ENCODE measurements at places on chromosomes 7 and 10. TPM values are rescaled to one million over a fixed set of nuclear protein-coding genes. Genes with fewer than 3 reads are reported as not detected.

GRCh38 chr7:129690701-129691100 lies 79.2 kb downstream of the NRF1 start:
- peaks cover 24% of the 10 kb centered on the region for H3K36me3 ChIP-seq
- peaks cover 5% of the 10 kb centered on the region for H3K4me1 ChIP-seq
- no peak overlapping the region for H3K27ac ChIP-seq
- no peak for DNase-seq
- no peaks in the 10 kb centered on the region for H3K27me3 ChIP-seq

- peaks cover 44% of the 10 kb centered on the region for H3K4me1 ChIP-seq
- H3K27me3 ChIP-seq: no peaks in the 10 kb centered on the region
- H3K36me3 ChIP-seq: peaks cover 41% of the 10 kb centered on the region
These were observed 41.5 kb downstream of the CDK6 start for GRCh38 chr7:92794831-92795230.

- no peak for DNase-seq
- H3K27me3 ChIP-seq: peaks cover 18% of the 10 kb centered on the region
- H3K27ac ChIP-seq: no peak overlapping the region
- no peak overlapping the region for H3K4me3 ChIP-seq
These were observed 98.5 kb downstream of the CHN2 start for GRCh38 chr7:29292886-29293658.

DNA sequence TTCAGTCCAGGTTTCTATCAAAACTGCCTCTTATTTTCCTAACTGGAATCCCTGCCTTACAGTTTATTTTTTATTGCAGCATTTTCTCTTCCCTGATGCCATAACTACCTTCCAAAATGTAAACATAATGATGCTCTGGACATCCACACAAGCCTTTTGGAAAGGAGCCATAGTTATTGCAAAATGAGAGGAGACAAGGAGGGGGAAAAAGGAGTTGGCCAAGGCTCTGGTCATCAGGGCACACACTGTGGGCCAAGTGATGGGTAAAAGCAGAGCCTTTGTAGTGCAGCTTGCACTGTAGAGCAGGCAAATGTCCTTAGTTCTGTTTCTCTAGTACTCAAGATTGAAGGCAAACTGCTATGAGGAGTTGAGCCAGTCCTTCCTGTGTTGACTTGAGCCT lies 289.3 kb upstream of the MTPN start:
- no peak overlapping the region for H3K4me3 ChIP-seq
- no peaks in the 10 kb centered on the region for H3K4me1 ChIP-seq
- H3K27ac ChIP-seq: no peak overlapping the region
- H3K27me3 ChIP-seq: no peaks in the 10 kb centered on the region
- no peak for DNase-seq

DNA sequence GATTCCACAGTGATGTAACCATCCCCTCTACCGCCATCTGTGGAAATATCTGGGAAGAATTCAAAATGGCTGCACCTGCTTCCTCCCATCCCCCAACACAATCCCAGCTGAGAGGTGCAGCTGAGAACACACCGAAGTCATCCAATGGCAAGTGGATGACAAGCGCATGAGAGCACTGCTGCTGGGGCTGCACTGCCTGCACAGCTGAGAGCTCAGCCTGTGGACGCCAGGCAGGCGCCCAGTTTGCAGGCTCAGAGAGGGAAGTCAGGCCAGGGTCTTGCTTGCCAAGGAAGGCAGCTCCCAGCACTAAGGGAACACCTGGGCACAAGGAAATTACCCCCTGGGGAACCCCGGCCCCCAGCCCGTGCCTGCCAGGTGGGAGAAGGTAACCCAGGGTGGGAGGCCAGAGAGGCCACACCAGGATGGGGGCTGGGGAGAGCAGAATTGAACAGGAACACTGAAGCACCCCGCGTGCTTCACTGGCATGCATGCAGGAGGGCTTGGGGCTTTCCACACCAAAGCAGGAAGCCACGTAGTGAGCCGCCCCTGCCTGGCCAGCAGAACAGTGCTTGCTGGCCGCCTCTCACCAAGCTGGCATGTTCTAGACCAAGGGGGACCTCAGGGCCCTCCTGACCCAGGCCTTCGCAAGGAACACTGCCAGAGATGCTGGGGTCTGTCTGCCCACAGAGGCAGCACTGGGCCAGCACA lies 46.2 kb downstream of the FAM53B start:
- peak; percentile 71 for DNase-seq
- peak overlapping the region; percentile 98 for H3K27ac ChIP-seq
- peaks cover 98% of the 10 kb centered on the region for H3K4me1 ChIP-seq
- no peak overlapping the region for H3K4me3 ChIP-seq
- H3K27me3 ChIP-seq: no peaks in the 10 kb centered on the region
- peaks cover 24% of the 10 kb centered on the region for H3K36me3 ChIP-seq

DNA sequence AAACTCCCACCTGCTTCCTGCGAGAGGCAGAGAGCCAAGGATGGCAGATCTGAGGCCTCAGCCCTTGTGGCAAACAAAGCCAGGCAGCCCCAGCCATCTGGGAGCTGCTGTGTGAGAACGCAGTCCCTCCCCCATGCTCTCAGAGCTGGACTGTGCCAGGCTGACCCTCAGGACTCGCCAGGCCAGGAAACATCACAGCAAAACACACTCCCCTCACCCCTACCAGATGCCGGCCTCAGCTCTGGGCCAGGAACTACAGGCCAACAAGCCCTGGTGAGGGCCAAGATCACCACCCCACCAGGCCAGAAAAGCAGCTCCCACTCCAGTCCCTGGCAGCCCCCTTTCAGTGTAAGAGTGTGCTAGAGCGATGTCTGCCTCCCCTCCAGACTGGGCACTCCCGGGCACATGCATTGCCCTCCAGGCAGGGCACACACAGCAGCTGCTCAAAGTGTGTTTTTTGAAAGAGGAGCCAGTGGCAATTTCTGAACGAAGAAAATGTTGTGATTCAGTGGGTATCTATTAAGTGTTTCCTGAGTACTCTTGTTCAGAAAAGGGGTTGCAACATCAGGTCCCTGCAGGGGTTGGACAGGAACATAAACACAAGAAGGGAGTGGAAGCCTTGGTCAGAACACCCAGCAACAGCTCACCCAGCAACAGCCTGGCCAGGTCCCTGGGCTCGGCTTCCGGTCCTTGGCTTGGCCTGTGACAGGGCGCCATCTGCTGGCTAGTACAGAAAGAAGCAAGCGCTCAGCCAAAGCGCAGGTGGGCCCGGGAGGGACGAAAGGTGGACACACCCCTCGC lies 18.3 kb downstream of the LRRC20 start:
- peaks cover 31% of the 10 kb centered on the region for H3K4me1 ChIP-seq
- peak overlapping the region; percentile 12 for H3K4me3 ChIP-seq
- DNase-seq: peak; percentile 93
- peak overlapping the region; percentile 74 for H3K27ac ChIP-seq

- DNase-seq: no peak
- H3K4me1 ChIP-seq: peaks cover 13% of the 10 kb centered on the region
- H3K27me3 ChIP-seq: peaks cover 60% of the 10 kb centered on the region
- H3K27ac ChIP-seq: no peak overlapping the region
- H3K4me3 ChIP-seq: no peak overlapping the region
These were observed 1.4 kb upstream of the C7orf57 start for GRCh38 chr7:48033922-48034321.

DNA sequence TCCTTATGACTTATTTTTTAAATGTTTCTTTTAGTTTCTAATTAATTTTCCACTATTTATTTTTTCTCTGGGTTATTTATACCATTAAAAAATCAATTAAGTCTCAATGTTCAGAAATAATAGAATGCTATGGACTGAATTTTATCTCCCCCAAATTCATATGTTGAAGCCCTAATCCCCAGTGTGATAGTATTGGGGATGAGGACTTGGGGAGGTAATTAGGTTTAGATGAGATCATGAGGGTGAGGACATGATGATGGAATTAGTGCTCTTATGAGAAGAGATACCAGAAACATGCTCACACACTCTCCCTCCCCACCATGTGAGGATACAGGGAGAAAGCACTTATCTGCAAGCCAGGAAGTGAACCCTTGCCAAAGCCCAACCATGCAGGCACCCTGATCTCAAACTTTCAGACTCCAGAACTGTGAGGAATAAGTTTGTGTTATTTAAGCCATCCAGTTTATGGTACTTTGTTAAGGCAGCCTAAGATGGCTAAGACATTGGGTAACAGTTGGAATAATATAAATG lies 202.6 kb downstream of the MDFIC start:
- no peak for DNase-seq
- H3K27ac ChIP-seq: no peak overlapping the region
- H3K27me3 ChIP-seq: no peaks in the 10 kb centered on the region

- H3K36me3 ChIP-seq: no peaks in the 10 kb centered on the region
- no peak for DNase-seq
- H3K4me3 ChIP-seq: no peak overlapping the region
- H3K27ac ChIP-seq: no peak overlapping the region
These were observed 10.8 kb upstream of the POLM start for GRCh38 chr7:44093102-44093641.

Gene SAMD8
- 13.8 TPM for total RNA-seq

Gene ZNF138
- 6.9 TPM for total RNA-seq

Gene ADCY1
- 1.3 TPM for total RNA-seq

Gene CADPS2
- total RNA-seq: not detected

Gene CPEB3
- 4.3 TPM for total RNA-seq

Measured in activated CD8-positive, alpha-beta memory T cell treated with anti-CD3 and anti-CD28 coated beads, Interleukin-2, amount 10 ng/mL, durations not matched to agents 7 days and 5 days (primary cell).